ENCODE measurements at places on chromosomes 2 and 18. TPM values are rescaled to one million over a fixed set of nuclear protein-coding genes. Genes with fewer than 3 reads are reported as not detected.

The TUBA3E gene
- polyA plus RNA-seq, result 0.11 TPM

DNA sequence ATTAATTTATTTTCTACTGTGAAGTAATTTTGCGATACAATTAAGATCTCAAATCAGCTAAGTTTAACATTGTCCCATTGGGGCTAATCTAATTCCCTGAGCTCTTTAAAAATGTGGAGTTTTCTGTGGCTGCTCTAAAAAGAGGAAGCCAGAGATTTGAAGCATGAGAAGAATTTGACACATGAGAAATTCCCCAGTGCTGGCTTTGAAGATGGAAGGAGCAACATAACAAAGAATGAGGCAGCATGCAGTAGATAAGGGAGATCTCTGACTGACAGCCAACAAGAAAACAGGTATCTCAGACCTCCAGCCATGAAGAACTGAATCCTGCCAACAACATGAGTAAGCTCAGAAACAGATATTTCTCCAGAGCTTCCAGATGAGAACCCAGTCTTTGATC lies 308.4 kb downstream of the ZNF804A start:
- DNase-seq, result no peak

The SLC11A1 gene
- 2.4 TPM for polyA plus RNA-seq

The MYL1 gene
- not detected for polyA plus RNA-seq

GRCh38 chr18:74342416-74343043 lies 26.9 kb downstream of the C18orf63 start:
- DNase-seq, result no peak

DNA sequence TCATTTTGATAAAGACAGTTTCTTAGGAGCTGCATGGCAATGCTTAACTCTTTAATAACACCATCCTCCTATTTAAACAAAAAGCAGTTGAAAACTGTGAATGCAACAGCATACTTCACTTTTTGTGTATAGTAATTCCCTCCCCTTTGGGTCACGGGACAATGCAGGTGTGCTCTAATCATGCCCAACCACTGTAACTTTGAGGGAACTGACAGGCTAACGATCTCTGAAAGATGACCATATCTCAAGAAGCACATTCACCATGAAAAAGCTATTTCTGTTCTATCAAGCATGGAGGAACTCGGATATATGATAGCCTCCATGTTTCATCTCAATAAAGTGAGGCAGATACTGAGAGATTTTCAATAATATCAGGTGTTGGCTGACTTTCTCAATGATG lies 81.1 kb upstream of the CD226 start:
- DNase-seq, result no peak

- no peak for DNase-seq
These were observed 185.9 kb upstream of the KLHL14 start for GRCh38 chr18:32958746-32959145.

The FABP1 gene
- polyA plus RNA-seq, result 72.2 TPM

The C2orf74 gene
- polyA plus RNA-seq, result 57.8 TPM

DNA sequence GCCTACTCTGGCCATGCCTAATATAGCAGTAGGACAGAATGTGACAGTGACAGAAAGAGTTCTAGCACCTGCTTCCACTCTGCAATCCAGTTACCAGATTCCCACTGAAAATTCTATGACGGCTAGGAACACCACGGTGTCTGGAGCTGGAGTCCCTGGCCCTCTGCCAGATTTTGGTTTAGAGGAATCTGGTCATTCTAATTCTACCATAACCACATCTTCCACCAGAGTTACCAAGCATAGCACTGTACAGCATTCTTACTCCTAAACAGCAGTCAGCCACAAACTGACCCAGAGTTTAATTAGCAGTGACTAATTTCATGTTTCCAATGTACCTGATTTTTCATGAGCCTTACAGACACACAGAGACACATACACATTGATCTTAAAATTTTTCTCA lies 45.2 kb upstream of the TTR start:
- no peak for DNase-seq

The BIN1 gene
- polyA plus RNA-seq, result 130 TPM

DNA sequence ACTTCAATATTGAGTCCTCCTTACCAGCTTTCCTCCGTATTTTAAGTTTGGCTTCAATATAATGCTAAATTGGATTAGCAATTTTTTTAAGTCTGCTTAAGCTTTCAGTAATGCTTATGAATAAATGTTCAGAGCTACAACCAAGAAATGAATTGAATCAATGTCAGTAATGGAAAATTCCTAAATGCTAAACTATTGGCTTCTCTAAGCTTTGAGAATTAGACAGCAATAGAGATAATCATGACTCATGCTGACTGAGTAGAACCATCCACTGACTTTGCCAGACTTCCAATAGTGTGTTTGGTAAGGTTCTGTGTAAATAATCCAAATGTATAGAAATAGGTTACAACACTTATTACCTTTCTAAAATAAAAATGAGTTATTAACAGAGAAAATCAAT lies 8.9 kb upstream of the PDE1A start:
- DNase-seq, result no peak

The WDSUB1 gene
- polyA plus RNA-seq, result 24.5 TPM

Measured in left renal cortex interstitium (tissue), 4 donors.